Dorsolateral prefrontal cortex (tissue), 122 donors: ENCODE measurements at places on chromosomes 3 and 15.

- peak; percentile 69 for DNase-seq
Measured at GRCh38 chr3:141386611-141387111, 18.4 kb downstream of the ZBTB38 start.

- no peak for DNase-seq
Measured at GRCh38 chr3:159260049-159260662, 458.3 kb downstream of the MFSD1 start.

DNA sequence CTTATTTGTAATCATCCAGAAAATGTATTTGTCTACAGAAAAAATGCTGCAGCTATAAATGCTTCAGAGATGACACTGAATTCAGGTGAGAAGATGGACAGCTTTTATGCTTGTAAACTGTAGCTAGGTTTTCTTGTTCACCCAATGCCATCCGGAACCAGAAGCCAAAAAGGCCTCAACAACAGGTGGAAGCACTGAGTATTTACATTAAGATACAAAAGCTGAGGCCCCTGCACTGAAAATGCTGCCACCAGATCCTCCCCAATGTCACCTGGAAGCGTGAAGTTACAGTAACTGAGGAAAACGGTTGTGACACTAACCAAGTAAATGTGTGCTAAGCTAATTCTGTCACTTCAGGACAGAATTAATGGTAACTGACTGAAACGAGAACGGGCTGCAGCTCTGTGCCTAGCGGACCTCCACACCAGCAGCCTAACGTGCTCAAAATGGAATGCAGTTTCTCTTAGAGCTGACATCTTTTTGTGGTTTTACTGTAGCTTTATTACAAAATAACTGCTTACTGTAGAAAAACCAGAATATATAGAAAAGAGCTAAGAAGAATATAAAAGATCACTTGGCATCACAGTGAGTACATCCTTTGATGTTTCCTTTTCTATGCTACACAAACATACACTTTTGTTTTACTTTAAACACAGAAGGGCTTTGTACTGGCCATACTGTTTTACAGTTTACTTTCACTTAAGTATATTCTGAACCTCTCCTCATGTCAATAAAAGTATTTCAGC, 7.6 kb downstream of the CHSY1 start:
- DNase-seq, result no peak

DNA sequence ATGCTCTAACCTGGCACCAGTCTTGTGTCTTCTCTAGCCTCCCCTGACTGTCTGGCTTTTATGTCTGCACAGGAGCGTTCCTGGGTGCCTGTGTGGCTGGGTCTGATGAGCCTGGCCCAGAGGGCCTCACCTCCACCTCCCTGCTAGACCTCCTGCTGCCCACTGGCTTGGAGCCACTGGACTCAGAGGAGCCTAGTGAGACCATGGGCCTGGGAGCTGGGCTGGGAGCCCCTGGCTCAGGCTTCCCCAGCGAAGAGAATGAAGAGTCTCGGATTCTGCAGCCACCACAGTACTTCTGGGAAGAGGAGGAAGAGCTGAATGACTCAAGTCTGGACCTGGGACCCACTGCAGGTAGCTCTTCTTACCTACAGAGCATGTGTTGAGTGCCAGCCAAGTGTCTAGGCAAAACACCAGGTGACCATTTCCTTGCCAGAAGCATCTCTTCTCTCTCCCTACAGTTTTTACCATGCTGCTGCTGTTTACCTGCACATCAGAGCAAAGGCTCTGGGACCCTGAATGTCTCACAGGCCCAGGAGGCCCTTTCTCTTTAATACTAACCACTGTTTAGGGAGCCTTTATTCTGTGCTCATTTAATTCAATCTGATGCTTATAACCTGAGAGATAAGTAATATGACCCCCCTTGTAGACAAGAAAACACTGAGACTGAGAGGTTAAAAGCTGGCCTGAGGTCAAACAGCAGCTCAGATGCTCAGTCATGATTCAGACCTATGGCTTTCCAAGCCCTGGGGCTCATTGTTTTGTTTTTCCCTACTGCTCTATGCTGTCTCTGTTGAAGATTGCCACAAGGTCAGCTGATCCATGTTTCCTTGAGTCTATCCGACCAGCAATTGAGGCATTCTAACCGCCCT, 10.4 kb downstream of the PODXL2 start:
- no peak for DNase-seq

GRCh38 chr3:30169487-30169886, 436.9 kb upstream of the TGFBR2 start:
- no peak for DNase-seq
